ENCODE measurements at places on chromosomes 5 and 9.

- DNase-seq = no peak
Measured at GRCh38 chr5:88214655-88215054, 54.0 kb downstream of the TMEM161B start.

GRCh38 chr9:124771867-124772679 is 962 bp upstream of the NR6A1 start:
- no peak for DNase-seq

DNA sequence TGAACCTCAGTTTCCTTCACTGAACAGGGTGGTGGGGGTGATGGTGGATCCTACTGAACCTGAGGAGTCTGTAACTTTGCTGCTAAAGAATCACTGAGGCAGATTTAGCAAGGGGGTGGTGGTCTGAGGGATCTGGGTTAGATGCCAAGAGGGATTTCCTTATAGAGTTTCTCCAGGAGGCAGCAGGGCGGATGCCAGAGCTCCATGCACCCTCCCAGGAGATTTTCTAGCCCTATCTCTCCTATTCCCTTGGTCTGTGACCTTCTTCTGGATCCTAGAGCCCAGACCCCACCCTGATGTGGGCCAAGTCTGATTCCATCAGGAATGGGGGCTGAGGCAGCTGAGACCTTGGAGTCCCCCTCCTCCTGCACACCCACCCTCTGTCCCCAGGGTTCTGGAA is 6.0 kb downstream of the PTGS1 start:
- no peak for DNase-seq

DNA sequence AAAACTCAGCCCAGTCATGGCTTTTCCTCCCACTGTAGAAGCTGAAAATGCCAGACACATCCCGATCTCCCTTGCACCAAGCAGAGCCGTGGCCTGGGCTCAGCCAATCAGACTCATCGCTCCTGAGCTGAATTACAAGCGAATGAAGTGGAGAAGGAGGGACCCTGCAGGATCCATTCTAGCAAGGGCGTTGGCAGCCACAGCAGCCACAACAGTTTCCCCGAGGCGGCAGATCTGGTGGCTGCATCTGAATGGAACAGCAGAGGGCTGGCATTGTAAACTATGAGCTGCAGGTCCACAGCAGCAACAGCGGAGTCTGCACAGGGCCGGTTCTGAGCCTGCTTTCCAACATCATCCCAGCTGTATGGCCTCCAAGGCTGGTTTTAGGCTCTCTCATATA is 23.8 kb downstream of the ALG2 start:
- DNase-seq = no peak

GRCh38 chr5:101897914-101898313 is 398.2 kb downstream of the SLCO4C1 start:
- DNase-seq = no peak

DNA sequence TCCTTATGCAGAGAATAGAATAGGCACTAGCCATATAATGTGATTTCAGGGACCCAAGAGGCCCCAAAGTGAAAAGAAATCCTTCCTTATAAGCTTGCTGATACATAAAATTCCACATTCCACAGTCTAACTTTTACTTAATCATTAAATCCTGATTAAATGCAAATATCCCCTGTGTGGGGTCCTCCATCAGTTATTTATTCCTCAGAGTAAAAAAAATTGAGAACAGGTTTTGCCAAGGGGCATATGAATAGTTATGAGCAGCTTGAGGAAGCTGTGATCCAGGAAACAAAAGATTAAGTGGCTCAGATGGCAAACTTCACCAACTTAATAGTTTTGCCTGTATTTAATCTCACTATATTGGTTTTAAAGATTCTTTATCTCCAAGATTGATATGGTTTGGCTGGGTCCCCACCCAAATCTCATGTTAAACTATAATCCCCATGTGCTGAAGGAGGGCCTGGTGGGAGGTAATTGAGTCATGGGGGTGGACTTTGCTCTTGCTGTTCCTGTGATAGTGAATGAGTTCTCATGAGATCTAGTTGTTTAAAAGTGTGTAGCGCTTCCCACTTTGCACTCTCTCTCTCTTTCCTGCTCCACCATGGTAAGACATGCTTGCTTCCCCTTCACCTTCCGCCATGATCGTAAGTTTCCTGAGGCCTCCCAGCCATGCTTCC is 324.9 kb downstream of the NPR3 start:
- no peak for DNase-seq

- no peak for DNase-seq
Measured at GRCh38 chr9:131986089-131986488, 93.6 kb downstream of the MED27 start.

- no peak for DNase-seq
Measured at GRCh38 chr5:54794135-54794975, 191.0 kb downstream of the ESM1 start.

DNA sequence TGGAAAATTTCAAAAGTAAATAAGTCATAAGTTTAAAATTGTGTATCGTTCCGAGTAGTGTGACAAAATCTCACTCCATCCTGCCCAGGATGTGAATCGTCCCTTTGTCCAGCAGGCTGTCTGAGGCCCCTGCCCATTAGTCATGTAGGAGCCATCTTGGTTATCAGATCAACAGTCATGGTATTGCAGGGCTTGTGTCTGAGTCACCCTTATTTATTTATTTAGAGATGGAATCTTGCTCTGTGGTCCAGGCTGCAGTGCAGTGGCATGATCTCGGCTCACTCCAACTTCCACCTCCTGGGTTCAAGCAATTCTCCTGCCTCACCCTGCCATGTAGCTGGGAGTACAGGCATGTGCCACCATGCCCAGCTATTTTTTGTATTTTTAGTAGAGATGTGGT is 30.2 kb downstream of the ITGA2 start:
- no peak for DNase-seq

GRCh38 chr5:33934176-33934575 is 2.0 kb upstream of the RXFP3 start:
- no peak for DNase-seq

DNA sequence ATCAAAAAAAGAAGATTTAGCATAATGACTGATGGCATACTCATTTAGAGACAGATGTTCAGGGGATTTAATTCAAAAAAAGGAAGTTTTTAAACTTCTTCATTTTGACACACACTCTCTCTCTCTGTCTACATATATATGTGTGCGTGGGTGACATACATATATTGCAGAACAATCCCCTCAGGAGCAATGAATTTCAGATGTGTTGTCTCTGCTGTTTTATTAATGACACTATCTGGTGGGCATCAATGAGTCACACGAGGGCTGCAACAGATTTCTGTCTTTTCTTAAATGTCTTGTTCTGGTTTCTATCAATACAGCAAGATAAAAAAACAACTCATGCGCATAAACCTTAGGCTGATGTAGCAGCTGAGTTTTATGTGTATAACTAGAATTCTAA is 123.5 kb upstream of the SLCO6A1 start:
- DNase-seq = no peak

GRCh38 chr9:117488659-117489058 is 73.8 kb upstream of the ASTN2 start:
- no peak for DNase-seq

DNA sequence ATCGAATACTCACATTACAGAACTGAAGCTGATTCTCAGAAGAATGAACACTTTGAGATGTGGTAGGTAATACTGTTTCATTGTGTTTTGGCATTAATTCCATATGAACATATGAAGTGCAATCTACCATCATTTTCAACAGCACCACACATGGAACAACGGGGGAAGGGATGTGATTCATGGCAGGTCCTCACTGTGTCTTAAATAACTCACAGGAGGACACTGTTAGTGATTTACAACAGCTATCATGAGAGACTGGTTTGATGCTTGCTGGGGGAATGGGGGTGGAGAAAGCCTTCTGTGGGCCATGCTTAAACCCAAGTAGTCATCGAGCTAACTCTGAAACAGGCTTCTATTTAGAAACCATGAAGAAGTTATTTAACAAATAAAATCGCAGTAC is 232.9 kb downstream of the SPOCK1 start:
- no peak for DNase-seq

GRCh38 chr5:40688996-40689395 is 9.3 kb downstream of the PTGER4 start:
- DNase-seq = no peak

- no peak for DNase-seq
Measured at GRCh38 chr5:14574891-14575508, 6.6 kb upstream of the OTULINL start.

DNA sequence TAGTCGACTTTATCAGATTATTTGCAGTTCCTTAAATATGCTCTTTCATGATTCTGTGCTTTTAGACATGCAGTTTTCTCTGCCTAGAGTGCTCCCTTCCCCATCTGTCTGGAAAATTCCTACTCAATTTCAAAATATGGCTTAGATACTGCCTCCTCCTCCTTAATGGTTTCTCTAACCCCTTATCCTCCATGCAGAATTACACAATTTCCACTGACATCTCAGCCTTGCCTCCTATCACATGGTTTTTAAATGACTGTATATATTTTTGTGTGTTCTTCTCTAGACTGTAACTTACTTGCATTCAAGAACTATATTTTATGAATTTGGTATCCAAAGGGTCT is 85.2 kb downstream of the SLC44A1 start:
- no peak for DNase-seq

- no peak for DNase-seq
Measured at GRCh38 chr5:104096451-104096850, 533.9 kb upstream of the NUDT12 start.

GRCh38 chr5:68455216-68455615 is 239.7 kb downstream of the PIK3R1 start:
- no peak for DNase-seq

- no peak for DNase-seq
Measured at GRCh38 chr5:14790911-14791310, 80.7 kb downstream of the ANKH start.

- DNase-seq = no peak
Measured at GRCh38 chr9:79583952-79584654, 12.3 kb downstream of the TLE4 start.

GRCh38 chr5:83487155-83487554 is 15.6 kb downstream of the VCAN start:
- DNase-seq = no peak

DNA sequence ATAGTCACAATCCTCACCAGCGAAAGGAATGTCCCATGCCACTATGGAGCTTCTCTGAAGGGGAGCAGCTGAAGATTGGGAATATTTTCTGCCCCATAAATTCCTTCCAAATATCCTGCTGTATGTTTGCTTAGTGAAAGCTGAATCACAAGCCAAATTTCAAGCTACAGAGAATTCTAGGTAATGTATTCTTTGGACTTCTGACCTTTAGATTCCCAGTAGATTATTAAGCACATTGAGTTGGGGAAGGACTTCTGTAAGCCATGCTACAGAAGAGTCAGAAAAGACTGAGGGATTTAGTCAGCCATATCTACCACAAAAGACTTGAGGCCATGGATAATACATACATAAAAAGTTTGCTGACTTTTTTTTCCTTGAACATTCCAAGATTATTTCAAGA is 1342.0 kb upstream of the NUDT12 start:
- no peak for DNase-seq

GRCh38 chr5:153043886-153044285 is 446.6 kb upstream of the GRIA1 start:
- no peak for DNase-seq

GRCh38 chr5:56819060-56819881 is 3.9 kb downstream of the MAP3K1 start:
- no peak for DNase-seq

GRCh38 chr9:37449862-37450632 is 15.2 kb downstream of the ZBTB5 start:
- no peak for DNase-seq

DNA sequence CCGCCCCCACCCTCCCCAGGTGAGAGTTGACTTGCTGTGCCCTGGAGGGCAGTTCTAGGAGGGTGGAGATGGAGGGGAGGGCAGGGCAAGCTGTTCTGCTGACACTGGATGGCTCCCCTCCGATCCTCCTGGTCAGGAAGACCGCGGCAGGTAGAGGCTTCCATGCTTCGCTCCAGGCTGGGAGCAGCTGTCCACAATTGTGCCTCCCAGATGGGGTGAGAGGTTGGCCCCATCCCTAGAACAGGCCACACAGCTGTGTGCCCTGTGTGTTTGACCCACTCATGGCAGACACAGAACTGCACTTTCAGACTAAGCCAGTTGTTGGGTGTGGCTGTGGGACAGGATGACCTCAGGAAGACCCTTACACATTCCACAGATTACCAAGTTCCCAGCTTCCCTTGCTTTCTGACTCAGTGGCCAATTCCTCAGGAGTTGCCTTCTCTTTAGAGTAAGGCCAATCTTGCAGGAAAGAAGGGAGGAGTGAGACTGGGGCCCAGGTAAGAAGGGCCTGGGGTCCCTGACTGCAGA is 72.1 kb upstream of the HSPA9 start:
- no peak for DNase-seq

DNA sequence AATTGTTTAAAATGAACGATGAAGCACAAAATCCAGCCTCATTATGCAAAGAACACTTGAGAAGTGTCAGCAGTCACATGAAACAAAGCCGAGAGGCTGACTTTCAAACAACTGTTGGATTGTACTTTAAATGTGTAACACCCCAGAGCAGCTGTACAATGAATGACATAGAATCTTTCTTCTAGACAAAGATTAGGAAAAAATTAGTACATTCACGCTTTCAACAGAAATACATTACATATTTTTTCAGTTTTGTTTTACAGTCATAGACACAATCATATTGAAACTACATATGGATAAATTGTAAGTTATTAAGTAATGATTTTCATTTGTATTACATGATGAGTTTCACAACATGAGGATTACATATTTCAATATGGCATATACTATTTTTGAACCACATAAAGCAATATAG is 10.6 kb upstream of the AGXT2 start:
- no peak for DNase-seq

DNA sequence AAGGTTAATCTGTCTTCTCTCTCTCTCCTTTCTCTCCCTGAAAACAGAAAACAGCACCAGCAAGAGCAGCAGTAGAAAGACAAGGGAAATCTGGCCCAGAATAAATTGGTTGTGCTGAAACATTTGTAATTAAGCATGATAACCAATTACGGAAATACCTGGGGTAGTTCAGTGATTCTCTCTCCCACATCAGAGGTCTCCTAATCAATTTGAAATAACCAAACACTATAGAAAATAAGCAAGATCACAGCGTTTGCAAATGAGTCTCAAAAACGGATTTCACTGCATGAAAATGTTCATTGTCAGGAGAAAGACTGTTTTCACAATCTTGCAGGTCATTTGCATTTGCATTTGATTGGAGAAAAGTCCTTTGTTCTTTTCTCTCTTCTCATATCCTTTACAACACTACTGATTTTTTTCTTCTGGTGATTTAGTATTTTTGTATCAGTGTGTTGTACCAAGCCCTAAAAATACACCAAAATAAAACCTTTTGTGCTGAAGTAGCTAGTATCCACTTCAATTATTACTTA is 36.8 kb upstream of the CDH6 start:
- DNase-seq = no peak

DNA sequence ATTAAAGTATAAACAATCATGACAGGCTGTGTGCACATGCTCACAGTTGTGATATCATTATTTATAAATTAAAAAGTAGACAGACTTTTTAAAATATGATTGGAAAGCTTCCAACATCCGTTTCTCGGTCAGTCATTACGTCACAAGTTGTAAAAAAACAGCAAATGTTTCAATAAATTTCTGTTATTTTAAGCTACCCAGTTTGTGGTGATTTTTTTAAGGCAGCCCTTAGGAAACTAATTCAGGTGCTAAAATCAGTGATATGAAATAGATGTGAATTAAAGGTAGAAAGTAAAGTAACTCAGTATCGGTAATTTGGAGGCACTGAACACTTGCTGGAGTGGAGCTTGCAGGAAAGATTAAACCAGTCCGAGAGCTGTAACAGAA is 1.2 kb downstream of the CCNH start:
- DNase-seq = no peak

- no peak for DNase-seq
Measured at GRCh38 chr9:32580631-32581300, 7.8 kb upstream of the NDUFB6 start.
